Coronary artery (tissue), 2 donors: ENCODE measurements at places on chromosomes 7 and 10.

DNA sequence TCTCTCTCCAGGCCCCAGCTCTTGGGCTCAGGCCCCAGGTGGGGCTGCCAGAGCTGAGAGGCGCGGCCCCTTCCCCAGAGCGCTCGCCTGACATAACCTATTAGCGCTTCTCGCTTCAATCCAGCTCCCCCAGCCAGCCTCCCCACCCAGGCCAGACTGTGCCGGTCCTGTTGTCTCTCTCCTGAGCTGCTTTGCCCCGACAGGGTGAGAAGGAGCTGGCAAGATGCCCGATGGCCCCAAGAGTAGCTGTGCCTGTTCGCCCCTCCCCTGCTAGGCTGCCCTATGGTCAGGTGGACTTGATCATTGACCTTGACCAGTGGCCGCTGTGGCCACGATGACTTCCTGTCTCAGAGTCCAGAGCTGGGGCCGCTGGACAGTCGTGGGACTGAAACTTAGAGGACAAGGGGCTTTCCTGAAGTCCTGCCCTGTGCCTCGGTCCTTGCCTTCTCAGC, 9.1 kb downstream of the TMEM270 start:
- no peak for DNase-seq

GRCh38 chr7:80629023-80629422, 9.4 kb upstream of the CD36 start:
- DNase-seq = no peak

GRCh38 chr10:112963835-112964234, 13.8 kb downstream of the TCF7L2 start:
- DNase-seq = no peak

GRCh38 chr10:119777686-119778085, 51.8 kb downstream of the INPP5F start:
- DNase-seq = no peak

DNA sequence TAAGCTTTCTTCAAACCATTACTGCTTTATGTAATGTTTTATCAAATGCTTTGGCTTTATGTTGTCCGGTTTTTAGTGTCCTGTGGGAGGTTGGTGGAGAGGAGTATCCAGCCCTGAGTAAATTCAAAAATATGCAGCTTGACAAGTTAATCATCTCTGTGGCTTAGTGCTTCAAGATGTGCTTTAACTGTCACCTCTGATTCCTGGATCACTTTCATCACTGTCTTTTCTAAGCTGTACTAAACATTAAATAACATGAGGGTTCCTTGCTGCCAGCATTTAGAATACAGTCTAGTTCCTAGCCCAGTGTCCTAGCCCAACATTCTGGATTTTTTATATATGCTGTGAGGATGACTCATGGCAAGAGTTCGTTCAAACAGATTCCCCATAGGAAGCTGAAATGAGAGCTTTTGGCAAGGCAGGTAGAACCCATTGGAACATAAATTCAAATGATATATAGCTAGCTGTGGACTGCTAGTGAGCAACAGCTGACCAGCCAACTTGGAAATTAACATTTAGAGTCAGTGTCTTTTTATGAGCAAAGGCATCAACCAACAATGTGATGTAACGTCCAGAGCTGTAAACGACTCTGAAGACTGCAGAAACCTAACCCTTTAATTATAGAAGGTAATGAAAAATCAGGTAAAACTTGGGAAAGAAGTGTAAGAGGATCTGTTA, 80.6 kb upstream of the OIT3 start:
- no peak for DNase-seq

DNA sequence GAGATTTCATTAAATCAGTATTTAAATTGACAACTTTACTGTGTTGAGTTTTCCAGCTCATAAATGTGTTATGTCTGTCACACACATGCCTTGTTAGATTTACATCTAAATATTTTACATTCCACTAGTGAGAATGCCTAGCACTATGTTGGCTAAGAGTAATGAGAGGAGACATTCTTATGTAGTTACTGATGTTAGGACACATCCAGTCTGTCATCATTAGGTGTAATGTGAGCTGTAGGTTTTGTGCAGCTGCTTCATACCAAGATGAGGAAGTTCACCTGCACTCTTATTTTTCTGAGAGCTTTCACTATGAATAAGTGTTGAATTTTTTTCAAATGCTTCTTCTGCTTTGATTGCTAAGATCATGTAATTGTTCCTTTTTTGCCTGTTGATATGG, 218.0 kb upstream of the IGFBP3 start:
- no peak for DNase-seq

DNA sequence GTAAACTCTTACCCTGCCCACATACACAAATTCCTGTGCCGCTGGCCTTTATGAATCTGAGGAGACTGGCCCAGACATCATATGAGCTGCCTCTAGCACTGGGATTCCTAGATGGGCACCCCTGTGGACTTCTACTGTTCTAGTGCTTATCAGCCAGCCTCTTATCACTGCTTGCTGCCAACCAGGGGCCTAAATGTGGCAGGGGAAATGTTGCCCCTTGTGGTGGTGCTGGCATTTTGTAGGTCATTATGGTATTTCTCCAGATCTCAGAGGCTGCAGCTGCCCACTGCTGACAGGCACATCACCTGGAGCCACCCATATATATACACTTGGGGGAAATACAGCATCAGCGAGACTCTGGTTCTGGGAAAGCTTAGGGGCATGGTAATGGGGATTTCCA, 5.4 kb downstream of the SFR1 start:
- no peak for DNase-seq

DNA sequence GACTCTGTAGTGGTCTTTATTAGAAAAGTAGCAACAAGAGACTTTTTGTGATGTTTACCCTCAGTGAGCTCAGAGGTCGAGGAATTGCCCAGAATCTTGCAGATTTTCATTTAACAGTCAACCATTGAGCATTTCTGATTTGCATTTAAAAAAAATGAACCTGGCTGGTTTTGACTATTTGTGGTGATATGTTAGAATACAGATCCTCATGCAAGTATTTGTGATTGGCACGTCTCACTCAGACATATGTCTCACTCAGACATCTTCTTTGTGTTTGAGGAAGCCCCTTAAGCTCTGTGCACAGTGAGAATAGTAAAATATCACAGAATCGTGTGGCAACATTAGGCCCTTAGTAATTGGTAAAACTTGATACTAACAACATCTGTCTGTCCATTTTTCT, 113.2 kb downstream of the SND1 start:
- DNase-seq = no peak

DNA sequence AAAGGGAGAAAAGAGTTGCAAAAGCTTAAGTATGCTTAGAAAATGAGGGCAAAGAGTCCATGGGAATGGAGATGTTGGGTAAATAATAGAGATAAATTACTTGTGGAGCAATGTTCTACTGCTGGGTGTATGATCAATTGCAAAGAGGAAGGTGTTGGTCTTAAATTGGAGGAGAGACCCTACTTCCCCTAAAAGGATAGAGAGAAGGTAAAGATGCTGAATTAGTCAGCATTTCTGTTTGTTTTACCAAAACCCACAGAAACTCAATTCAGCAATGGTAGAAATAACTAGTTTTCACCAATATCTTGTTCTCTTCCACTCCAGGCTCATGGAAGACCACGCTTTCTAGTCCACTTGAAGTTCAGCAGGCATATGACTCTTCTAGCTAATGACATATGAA, 32.1 kb downstream of the ASB4 start:
- no peak for DNase-seq

- DNase-seq = no peak
Measured at GRCh38 chr10:23826421-23826820, 382.5 kb upstream of the KIAA1217 start.

DNA sequence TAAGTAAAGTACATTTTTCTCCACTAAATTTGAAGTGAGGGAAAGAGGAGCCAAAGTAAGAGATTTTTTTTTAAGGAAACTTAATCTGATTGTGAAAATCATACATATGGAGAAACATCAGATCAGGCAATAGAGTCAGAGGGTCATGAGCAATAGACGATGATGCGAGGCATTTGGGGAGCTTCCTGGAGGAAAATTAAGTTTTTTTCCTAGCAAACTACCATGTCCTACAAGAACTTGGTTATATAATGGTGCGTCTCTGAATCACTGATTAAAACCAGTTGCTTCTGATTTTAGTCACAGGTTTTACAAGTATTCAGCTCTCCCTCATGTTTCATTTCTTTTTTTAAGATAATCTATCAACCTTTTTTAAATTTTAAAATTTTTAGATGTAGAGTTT, 52.1 kb upstream of the MTURN start:
- no peak for DNase-seq

- DNase-seq = no peak
Measured at GRCh38 chr10:75203724-75204123, 6.9 kb upstream of the VDAC2 start.

DNA sequence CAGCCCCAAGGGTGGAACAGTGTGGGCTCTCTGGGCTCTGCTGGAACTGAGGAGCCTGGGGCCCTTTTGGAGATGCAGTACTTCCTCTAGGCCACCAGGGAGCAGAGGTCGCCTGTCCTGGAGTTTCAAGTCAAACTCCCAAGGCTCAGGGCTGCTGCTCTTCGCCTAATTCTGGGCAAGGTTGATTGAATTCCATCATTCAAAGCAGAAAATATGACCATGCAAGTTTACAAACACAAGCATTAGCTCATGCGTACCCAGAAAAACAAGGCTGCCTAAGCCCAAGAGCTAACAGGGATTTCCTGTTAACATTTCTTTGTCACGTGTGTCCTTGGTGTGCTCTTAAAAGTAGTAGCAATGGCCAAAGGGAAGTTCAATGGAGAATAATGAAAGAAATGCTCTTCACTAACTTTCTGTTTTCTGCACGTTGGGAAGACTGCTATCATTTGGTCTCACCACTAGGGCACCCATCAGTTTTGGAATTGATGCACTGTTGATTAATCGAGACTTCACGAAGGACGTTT, 20.1 kb downstream of the LDB3 start:
- DNase-seq = no peak

DNA sequence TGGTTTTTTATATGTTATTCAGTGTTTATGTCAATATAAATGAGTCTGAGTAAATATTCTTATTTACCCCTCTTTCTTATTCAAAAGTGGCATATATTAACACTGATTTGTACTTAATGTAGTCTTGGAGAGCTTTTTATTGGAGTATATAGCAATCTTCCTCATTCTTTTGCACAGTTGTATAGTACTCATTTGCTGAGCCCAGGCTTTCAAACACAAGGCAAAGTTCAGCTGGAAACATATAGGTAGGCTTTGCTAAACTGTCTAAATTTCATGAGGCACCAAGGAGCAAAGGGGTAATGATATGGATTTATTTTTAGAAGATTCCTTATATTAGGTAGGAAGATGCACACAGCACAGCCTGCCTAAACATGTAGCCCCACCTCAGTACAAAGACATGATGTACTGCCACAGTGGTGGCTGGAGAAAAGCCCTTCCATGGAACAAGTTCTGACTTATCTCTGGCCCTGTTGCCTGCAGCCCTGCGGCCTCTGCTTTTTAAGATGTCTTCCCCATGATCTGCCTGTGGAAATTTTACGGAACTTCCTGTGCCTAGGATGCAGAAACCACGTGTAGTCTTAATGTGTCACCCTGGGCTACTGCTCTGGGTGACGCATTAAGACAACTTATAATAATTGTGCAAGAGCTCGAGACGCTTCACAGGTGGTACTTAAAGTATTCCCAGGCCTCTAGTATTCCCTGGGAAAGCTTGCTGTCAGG, 9.6 kb upstream of the PDCD4 start:
- no peak for DNase-seq

GRCh38 chr7:16404636-16405035, 16.7 kb downstream of the CRPPA start:
- DNase-seq = no peak

- DNase-seq = peak; percentile 74
Measured at GRCh38 chr10:92239600-92240288, 51.1 kb downstream of the CPEB3 start.

GRCh38 chr7:71009636-71010035, 122.3 kb upstream of the GALNT17 start:
- no peak for DNase-seq
